ENCODE measurements at places on chromosomes 5 and 9.

GRCh38 chr5:170249355-170249754, 16.6 kb downstream of the C5orf58 start:
- no peak for DNase-seq

GRCh38 chr5:135457424-135458071, 5.4 kb upstream of the TIFAB start:
- peak; percentile 58 for DNase-seq

GRCh38 chr9:79610791-79611614, 39.2 kb downstream of the TLE4 start:
- DNase-seq: peak; percentile 93

- DNase-seq: no peak
Observed at GRCh38 chr9:112699230-112699629, 18.7 kb downstream of the INIP start.

GRCh38 chr5:108615216-108615615, 132.5 kb upstream of the FER start:
- no peak for DNase-seq

DNA sequence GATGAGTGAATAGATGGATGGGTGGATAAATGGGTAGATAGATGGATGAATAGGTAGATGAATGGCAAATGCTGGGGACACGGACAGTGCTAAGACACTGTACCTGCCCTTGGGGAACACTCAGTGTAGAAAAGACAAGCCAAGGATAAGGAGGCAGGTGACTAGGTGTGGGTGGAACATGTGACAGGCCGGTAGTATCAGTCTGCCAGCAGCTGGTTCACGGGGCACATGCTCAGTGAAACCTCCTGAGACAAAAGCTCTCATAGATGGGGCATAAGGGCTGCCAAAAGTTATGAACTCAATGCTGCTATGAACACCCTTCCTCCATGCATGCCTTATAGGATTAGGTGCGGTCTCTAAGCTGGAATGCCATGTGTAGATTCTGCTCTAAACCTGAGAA, 71.0 kb downstream of the C5orf15 start:
- DNase-seq: no peak

- peak; percentile 74 for DNase-seq
Observed at GRCh38 chr5:174825587-174825986, 101.2 kb downstream of the MSX2 start.

GRCh38 chr5:27773636-27774035, 735.2 kb upstream of the CDH9 start:
- DNase-seq: no peak

GRCh38 chr9:15543047-15543813, 9.6 kb upstream of the CCDC171 start:
- no peak for DNase-seq

DNA sequence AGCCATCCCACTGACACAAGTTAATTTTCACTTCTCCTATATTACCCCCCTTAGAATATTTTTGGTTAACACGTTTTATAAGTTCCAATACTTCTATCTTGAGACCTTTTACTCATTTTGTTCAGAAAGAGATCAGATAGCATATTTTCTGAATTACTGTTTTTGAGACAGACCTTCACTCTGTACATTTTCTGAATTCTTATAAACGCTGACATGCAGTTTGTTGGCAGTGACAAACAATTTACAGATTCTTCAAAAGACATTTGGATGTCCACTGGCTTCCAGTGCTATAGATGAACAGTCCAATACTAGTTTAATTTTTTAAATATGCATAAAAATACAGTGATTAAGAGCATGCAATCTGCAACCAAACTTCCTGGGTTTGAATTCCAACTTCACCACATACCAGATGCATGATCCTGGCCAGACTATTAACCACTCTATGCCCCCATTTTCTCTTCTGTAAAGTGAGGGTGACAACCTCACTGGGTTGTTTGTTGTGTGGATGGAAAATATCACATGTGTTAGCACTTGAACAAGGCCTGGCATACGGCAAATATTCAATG, 142.1 kb downstream of the AGTPBP1 start:
- no peak for DNase-seq

DNA sequence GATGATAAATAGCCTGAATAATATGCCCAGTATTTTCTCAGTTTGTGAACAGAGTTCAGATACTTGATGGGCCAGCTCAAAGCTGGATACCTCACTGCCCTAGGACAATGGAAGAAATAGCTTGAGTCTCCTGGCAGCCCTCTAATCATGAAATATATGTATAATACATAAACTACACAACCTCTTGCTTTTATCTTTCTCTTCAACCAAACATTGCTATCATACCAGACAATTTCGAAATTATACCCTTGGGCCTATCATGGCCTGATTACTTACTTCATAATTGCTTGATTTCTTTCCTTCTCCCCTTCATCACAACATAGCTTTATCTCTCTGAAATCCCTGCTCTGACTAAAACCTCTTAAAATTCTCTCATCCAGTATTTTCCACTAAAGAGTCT, 1144.9 kb upstream of the C9orf72 start:
- no peak for DNase-seq

GRCh38 chr9:36401164-36401740, 1.2 kb upstream of the RNF38 start:
- DNase-seq: peak; percentile 74

GRCh38 chr5:130104895-130105688, 200.8 kb downstream of the CHSY3 start:
- DNase-seq: no peak

DNA sequence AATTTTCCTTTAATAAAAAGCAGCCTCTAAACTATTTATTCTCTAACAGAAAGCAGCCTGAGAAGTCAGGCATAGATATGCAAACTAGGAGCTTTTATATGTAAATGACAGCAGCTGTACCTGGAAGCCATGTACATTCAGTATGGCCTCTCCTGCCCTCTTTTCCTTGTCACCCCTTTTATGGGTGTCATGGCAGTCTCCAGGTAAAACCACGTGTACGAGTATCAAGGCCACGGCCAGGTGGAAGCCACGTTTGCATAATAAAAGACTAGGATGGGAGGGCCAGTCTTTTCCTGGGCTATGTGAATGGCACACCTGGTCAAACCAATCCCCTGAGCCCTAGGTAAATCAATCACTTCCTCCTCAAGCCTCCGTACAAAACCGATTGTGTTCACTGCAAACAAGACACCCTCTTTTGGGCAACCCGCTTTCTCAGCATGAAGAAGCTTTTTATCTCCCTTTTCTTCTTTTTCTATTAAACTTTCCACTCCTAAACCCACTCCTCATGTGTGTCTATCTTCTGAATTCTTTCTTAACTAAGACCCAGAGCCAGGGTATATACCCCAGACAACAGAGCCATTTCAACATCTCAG, 419.5 kb upstream of the CTNND2 start:
- no peak for DNase-seq

GRCh38 chr5:65152131-65152530, 329.6 kb downstream of the ADAMTS6 start:
- no peak for DNase-seq

- no peak for DNase-seq
Observed at GRCh38 chr5:43000111-43000840, 39.8 kb downstream of the ANXA2R start.

- DNase-seq: no peak
Observed at GRCh38 chr9:93475108-93475507, 21.7 kb upstream of the FAM120AOS start.
